Islet precursor cell (in vitro differentiated cells): ENCODE measurements at places on chromosomes 5 and 9.

DNA sequence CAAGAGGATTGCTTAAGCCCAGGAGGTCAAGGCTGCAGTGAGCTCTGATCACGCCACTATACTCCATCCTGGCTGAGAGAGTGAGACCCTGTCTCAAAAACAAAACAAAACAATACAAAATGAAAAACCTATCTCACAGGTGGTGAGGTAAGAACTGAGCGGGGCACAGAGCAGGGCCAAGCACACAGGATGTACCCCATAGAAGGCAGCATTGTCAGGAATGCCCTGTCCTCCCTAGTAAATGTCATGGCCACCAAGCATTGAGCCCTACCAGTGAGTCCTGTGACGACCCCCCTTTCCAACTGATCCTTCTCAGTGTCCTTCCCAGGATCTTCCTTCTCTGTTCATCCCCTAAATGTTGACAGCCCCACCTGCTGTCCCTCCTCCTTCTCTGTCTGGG lies 44.6 kb upstream of the ALDH1B1 start:
- peak; percentile 29 for DNase-seq

DNA sequence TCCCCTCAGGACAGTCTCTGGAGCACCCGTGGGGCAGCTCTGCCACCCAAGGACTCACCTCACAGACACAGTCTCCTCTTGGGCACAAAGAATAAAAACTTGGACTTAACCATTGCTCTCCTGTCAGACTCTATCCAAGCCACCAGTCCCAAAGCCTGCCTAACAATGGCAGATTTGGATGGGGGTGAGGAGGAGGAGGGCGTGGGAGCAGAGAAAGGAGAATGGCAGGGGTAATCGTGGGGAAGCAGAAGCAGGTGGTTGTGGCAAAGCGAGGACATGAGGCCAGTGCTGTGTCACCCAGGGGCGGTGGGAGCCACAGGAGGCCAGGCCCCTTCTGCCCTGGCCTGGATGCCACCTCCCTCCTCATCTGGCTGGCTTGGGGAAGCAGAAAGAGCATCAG lies 5.5 kb upstream of the FAM163B start:
- DNase-seq, result no peak

- no peak for DNase-seq
Measured at GRCh38 chr5:17089690-17090089, 127.7 kb upstream of the BASP1 start.

DNA sequence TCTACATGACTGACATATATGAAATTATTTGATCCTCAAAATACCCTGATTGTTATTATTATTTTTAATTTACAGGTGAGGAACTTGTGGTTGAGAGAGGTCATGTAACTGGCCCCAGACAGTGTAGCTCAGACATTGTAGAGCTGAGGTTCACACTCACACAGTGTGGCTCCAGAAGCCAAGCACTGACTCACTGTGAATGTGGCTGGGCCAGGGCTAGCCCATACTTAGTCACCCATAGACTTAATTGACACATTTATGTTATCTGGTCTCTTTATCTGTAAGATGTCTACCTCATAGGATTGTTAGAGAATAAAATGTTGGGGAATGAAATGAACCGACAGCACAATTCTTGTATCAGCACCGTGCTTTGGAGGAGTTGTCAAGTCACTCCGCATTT lies 24.9 kb upstream of the CCDC112 start:
- DNase-seq, result peak; percentile 82

- DNase-seq, result no peak
Measured at GRCh38 chr5:124868676-124869075, 122.2 kb upstream of the ZNF608 start.
